Hematopoietic multipotent progenitor cell treated with erythropoietin and hydrocortisone succinate and interleukin-3 and kit ligand, for 4 days (in vitro differentiated cells): ENCODE measurements at places on chromosomes 6 and 20.
A peak's percentile ranks its signal among the peaks of the same experiment; 100 is the strongest.

GRCh38 chr6:169112483-169113320 is 140.9 kb downstream of the THBS2 start:
- no peak for DNase-seq

GRCh38 chr20:53755733-53756531 is 162.3 kb upstream of the ZNF217 start:
- DNase-seq: no peak

- no peak for DNase-seq
Measured at GRCh38 chr6:26349964-26350857, 14.8 kb upstream of the BTN3A2 start.

DNA sequence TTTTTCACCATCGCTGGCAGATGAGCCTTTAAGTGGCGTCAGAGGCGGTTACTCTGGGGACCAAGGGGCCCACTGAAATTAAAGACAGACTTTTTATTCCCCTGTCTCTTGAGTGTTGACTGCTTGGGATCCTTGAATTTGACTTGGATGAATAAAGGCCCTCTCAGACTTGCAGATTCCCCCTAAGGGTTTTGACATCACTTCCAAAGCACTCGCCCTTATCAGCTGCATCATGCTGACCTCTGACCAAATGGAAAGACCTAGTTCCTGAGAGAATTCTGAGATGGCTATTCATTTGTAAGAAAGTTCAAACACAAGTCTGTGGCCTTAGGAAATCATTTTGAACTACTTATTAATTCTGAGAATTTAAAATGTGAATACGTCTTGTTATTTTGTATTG is 13.5 kb upstream of the MOXD1 start:
- DNase-seq: no peak

- no peak for DNase-seq
Measured at GRCh38 chr6:28767691-28768090, 156.1 kb downstream of the TRIM27 start.

- DNase-seq: peak; percentile 87
Measured at GRCh38 chr6:73262671-73263569, at the start of gene KHDC1. Gene KHDC1 (minus strand): TSS chr6:73263196. CDS start chr6:73242517, 20,679 bp downstream.

DNA sequence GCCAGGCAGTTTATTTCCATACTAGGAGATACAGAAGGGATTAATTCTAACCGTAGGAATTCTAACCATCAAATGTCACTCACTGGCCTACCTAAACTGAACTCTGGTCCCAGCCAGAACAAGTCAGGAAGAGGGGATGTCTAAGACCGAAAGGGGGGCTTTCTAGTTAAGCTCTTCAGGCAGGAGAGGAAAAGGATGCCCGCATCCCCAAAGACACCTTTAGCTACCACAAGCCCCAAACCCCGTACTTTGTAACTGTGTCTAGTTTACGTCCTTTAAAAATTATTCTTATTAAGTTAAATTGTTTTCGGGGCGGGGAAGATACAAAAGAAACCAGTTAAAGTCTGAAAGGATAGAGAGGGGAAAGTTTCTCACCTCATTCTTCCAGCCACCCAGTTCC is 1.2 kb upstream of the ZNF76 start:
- no peak for DNase-seq

- DNase-seq: peak; percentile 83
Measured at GRCh38 chr6:52284131-52284459, 447 bp downstream of the MCM3 start.

DNA sequence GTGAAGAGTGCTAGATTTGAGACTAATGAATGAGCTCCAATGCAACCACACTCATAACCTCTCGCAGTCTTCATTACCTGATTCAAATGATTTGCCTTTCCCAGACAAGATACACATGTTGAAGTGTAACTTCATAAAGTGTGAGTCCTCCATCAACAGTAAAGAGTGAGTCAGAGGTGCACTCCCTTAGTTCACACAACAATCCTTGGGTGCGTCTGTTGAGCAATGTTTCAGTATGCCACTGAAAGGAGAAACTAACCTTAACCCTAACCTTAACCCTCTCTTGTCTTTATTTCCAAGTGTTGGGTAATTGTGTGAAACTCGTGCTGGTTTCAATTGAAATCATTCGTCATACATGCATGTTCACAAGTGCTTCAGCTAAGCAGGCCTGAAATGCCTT is 21.0 kb upstream of the RIN2 start:
- DNase-seq: peak; percentile 28

DNA sequence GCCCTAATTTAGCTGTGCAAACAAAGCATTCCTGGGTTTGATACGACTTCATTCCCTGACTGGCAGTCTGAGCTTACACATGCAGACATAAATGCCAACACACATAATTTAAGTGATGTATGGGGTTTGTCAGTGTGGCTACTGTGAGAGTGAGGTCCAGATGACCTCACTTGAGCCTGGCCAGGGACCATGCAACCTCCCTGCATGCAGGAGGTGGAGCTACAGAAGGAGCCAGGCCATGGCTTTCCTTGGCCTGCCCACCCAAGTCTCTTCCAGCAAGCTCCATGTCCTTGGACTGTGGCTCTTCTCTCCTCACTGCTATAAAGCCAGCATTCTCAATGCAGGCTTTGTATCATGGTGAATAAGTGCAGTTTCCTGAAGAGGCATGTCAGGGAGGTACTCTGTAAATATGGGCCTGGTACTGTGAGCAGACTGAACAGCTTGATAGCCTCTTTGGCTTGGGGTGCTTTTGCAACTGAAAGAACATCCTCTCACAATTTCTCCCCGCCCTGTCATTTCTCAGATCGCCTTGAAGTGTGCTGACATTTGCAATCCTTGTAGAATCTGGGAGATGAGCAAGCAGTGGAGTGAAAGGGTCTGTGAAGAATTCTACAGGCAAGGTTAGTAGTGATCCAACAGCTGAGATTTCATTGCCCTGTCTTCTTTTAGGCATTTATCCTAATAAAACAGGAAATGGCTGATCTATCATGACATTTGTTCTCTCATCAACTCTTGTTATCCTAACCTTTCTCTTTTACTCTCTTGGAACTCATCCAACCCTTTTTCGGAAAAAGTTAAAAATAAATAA is 69.2 kb downstream of the MTFR2 start:
- DNase-seq: no peak

DNA sequence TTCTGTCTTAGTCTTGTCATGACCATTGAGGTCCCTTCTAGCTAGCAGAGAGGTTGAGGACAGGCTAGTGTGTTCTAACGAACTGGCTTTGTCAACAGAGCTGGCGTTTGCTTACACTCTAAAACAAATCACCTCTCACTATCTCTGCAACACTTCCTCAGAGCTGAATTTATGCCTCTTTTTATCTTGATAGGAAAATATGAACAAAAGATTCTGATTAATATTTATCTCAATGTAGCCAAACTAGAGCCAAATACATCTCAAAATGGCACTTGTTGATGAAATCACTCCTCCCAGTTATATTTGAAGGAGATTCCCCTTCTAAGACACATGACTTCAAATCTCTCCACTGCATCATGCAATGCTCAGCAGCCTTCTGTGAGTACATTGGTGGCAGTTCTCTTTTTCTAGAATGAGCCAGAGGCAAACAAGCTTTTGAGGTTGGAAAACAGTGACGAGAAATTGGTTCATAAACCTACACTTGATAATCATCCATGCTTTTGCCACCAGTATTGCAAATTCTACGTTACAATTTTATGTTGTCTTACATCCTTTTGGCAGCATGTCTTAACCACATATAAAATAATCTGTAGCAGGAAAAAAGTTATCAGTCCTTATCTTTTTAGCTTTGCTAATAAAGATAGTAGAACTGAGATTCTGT is 615.7 kb upstream of the CITED2 start:
- no peak for DNase-seq

DNA sequence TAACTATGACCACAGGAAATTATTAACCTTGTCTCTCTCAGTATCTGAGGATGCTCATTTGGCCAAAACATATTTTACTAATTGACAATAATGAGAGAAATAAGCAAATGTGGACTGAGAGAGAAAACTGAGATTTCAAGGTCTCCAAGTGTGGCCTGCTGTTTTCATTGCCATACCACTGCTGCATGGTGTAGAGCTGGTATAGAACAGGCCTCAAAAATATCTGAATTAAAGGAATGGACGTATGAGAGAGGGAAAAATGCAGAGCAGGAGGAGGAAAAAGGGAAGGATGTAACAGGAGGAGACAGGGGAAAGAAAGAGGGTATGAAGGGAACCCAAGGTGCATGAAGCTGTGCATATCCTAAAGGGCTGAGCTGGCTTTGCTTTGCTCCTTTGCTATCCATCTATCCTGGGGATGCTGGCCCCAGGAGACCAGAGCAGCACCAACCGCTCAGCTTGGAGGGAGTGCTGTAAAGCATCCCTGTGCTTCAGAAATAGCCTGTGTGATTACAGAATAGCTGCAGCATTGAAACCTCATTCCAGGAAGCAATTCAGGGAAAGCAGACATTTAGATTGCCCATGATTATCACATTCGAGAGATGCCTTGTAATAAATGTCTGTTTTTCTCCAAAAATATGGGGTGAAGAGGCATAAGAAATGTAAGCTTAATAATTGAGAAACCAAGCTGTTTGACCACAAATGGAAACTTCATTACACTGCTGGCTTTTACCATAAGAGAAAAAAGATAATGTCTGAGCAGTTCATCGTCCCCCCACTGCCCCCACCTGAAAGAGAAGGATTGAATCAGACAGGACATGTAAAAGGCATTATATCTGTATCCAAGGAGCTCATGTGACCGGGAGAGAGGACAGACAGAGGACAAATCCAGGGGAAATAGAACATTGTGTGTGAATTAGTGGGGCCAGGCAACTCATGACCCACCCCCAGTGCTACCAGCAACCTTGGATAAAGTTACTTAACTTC is 80.6 kb downstream of the F13A1 start:
- no peak for DNase-seq

- no peak for DNase-seq
Measured at GRCh38 chr20:25252686-25253421, 5.0 kb downstream of the PYGB start.

DNA sequence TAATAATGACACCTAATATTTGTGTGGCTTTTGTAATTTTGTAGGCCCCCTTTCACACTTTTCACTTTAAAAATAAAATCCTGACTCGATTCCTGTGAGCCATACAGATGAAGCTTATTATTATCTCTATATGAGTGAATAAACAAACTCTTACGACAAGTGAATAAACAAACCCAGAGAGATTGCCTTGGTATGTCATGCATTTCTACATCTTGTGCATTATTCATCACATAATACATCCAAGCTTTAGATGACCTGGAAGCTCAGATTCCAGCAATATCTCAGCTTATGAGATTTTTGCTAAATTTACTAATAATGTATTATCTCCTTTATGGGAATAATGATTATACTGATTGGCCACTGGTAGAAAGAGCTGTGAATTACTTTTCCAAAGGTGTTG is 248.2 kb downstream of the TBX18 start:
- DNase-seq: no peak

DNA sequence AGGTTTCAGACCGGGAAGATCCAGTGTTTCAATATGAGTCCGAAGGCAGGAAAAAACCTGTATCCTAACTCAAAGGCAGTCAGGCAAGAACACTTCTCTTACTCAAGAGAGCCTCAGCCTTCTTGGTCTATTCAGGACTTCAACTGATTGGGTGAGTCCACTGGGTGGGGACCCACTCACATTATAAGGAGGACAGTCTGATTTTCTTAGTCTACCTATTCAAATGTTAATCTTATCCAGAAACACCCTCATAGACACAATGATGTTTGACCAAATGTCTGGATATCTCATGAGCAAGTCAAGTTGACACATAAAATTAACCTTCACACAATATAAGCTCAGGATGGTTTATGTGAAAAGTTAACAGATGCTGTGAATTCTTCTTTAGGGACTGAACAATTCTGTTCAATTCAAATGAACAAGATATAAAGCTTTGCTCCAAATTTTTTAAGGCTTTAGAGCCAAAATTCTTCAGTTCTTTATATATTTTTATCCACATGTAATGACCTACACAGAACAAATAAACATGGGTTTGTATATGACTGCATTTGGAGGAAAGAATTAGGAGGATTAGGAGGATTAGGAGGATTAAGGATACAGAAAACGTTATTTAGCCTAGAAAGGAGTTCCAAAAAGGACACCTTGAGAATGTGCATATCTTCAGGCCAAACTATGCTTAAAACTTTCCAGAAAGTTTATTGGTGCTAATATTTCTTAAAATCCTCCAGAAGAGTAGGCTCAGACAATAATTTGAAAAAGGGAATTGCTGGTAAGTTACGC is 35.3 kb upstream of the LAMA2 start:
- DNase-seq: no peak

DNA sequence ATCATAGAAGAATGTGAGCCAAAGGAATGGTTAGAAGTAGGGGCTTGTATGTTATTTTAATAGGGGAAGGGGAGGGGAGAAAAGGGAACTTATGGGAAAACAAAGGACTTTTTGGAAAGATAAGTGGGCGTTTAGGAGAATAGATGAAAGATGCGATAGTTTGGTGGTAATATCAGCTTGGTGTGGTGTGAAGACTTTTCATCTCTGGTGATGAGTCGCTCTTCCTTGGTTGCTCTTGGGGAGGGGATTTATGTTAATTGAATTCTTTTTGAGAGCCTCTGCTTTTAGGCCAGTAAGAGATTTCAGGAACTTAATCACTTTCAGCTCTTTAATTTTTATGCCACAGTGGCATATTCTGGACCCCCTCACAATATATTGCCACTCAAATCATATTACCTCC is 10.8 kb downstream of the HECA start:
- DNase-seq: no peak

DNA sequence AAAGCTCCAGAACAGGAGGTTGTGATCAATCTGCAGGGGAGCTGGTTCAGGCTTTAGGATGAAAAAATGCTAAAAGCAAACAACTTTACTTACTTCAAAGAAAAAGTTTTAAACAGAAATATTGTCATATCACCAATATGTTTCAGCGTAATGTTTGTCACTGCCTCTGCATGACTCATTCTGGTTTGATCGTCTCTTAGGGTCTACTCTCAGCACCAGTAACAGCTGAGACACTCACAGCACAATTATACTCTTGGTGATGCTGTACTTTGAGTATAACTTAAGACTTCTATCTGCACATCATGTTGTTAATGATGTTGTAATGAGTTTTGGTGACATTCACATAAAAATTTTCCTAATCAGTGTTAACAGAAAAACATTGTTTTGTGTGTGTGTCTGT is 665.4 kb downstream of the EPM2A start:
- DNase-seq: no peak

DNA sequence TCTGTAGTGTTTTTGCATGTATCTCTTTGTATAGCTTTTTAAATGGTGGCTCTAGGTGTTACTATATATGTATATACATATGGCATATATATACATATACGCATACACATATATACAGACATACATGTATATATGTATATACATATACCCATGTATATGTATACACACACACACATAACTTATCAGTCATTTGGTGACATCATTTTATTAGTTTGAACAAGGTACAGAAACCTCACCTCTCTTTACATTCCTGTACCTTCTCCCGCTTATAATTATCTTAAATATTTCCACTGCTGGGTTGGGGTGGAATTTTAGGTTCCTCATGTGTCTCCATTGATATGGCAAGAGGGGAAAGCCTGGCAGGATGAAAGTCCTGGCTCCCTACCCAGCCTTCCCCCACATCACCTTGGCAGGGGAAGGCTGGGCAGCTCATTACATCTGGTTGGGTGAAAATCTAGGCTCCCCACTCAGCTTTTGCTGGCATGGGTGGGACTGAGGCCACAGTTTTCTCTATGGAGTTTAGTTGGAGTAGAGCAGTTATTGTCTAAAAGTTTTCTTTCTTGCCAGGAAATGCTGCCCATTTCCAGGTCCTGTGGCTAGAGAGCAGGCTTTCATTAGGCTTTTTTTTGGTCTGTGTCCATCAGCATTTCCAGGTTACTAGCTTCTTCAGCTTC is 7.6 kb downstream of the GLO1 start:
- DNase-seq: no peak
